ENCODE measurements at places on chromosomes 4 and X.

DNA sequence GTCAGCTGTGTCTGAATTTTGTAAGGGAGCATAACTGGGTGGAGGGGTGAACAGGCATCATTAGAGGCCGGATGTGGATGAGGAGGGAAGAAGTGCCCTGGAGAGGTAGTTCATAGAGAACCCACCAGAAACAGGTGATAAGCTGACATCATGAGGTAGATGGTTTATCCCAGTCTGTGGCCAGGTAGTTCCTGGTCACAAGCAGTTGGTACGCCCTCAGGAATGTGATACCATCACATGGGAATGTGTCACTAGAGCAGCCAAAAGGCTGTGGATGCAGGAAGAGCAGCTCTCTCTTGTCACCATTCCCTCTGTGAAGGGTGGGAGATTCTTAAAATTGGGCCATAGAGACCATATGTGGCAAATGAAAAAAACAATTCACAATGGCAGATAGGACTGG lies 21.9 kb downstream of the MSN start:
- DNase-seq = no peak

GRCh38 chr4:71221510-71222466 lies 117.0 kb upstream of the SLC4A4 start:
- DNase-seq = no peak

GRCh38 chr4:14386196-14386595 lies 616.1 kb upstream of the CPEB2 start:
- no peak for DNase-seq

- DNase-seq = no peak
These were observed 56.0 kb upstream of the RELL1 start for GRCh38 chr4:37742149-37742548.

GRCh38 chr4:133524369-133524768 lies 375.3 kb downstream of the PCDH10 start:
- no peak for DNase-seq

- no peak for DNase-seq
These were observed 332.4 kb downstream of the ARHGAP24 start for GRCh38 chr4:85807247-85807950.

DNA sequence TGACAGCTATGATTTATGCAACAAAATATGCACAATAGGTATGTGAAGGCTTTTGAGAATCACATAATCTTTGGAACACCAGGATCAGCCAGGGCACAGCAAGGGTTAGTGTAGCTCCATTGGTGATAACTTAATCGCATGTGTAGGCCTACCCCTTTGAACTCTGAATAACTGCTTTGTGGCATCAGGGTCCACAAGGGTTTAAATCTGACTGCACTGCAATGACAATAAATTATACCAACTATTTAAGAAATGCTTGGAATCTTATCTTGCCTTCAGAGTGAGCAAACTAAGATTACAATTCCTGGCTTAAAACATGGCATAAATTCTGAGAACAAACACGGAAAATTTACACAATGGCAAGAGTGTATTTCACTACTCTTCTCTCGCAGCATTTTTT lies 245.8 kb downstream of the FBXO8 start:
- DNase-seq = no peak

- DNase-seq = no peak
These were observed 17.6 kb downstream of the DYNLT3 start for GRCh38 chrX:37829721-37830120.

DNA sequence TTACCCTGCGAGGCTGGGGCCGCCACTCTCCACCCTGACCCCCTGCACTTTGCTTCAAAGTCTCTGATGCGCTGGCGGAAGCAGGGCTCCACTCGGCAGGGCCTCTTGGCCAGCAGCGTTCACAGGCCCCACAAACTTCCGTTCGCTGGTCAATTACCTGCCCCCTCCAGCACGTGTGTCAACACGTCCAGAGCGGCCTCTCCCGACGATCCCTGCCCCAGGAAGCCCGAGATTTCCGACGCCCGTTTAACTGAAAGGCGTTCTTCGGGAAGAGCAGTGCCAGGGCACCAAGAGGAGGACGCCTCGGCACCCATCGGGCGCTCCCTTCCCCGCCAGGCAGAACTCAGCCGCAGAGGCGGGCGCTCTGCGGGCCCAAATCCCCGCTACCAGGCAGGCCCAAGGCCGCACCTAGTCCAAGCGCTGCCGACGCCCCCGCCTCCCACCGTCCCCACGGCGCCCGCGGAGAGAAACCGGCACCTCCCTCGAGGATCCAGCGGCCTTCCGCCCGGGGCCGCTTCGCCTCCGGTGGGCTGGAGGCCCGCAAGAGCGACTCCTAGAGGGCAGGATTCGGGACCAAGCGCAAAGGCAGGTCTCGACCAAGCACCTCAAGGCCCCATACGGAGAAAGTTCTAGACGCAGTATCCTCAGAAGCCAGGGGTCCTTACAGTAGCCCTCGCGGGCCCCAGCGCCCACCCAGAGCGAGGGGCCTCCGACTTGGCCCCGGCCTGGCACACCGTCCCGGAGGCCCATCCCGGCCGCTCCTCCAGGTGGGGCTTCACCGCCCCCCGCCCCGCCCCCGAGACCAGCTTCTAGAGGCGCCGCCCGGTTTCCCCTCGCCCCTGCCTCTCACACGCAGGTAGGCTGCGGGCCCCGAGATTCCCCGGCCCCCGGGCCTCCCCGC lies 586 bp downstream of the BCAP31 start:
- DNase-seq = no peak

DNA sequence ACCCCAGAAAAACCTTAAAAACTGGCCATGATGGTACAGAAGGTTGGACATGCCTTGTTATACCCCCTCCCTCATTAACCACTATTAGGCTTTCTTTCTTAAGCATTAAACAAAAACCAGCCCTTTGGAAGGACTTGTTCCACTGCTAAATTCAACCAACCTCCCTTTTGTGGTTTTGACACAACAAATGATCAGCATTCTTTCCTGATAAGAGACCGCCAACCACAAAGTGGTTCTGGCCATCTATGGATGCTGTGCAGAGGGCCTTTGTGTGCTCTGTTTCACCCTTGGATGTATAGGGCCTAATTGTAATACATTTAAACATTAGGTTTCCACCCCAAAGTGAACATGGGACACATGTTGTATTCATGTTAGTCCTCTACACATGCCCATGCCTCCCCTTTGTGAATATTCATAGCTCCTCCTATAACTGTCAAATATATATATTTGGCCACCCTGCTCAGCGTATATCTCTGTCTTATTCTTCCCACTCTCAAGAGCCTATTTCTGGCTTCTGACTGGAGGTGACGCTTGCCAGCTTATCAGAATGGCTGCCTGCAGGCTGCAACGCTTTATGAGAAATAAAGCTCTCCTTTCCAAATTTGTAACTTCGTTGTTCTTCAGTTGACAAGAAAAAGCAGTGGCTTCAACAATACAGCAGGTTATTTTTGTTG lies 126.6 kb downstream of the NPNT start:
- no peak for DNase-seq

GRCh38 chr4:7322166-7322991 lies 112.4 kb downstream of the PSAPL1 start:
- no peak for DNase-seq

GRCh38 chrX:40171513-40172400 lies 74.0 kb upstream of the BCOR start:
- no peak for DNase-seq

DNA sequence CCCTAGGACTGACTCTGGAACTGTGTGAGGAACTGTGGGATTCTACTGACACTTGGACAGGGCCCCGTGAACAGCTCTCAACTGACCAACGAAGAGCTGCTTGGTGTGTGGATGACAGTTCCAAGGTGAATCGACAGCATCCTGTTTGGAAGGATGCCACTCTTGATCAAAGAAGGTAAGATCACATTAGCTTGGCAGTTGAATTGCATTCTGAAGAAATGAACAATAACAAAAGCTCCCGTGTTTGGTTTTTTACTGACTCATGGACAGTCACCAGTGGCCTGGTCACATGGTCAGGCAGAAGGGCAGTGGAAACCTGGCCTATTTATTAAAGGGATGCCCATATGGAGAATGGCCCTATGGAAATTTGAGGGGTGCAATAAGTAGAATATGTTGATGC lies 33.1 kb upstream of the GPR34 start:
- no peak for DNase-seq

DNA sequence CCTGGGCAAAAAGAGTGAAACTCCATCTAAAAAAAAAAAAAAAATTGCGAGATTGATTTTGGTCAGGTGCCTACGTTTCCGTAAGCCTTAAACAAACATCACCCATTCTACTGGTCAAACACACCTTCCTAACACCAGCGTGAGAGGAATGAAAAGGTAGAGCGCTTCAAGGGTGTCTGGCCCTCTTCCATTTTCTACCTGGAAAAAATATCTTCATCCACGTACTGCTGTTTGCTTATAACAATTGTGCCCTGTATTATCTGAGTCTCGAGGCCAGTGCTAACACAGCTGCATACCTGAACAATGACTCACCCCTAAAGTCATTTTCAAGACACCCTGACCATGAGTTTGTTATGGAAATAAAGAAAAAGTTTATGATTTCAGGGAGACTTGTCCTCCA lies 13.9 kb downstream of the TMSB4X start:
- no peak for DNase-seq

DNA sequence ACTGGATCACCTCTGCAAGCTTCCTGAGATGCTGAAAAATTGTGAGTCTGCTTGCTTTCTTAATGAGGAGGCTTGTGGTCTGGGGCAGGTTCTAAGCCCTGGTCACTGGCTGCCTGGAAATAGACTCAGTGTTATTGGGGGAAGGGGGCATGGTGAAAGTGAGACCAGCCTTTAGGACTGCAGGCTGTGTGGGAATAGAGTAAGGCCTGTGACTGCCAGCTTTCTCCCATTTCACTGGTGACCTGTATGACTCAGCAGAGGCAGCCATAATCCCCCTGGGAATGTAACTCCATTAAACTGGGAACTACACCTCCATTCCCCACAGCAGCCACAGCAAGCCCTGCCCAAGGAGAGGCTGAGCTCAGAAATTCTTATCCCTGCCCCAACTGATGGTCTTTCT lies 55.9 kb upstream of the IL15 start:
- no peak for DNase-seq

GRCh38 chr4:142124874-142125273 lies 488.5 kb downstream of the IL15 start:
- no peak for DNase-seq

- DNase-seq = no peak
These were observed 436.4 kb downstream of the DMD start for GRCh38 chrX:32774966-32775365.

DNA sequence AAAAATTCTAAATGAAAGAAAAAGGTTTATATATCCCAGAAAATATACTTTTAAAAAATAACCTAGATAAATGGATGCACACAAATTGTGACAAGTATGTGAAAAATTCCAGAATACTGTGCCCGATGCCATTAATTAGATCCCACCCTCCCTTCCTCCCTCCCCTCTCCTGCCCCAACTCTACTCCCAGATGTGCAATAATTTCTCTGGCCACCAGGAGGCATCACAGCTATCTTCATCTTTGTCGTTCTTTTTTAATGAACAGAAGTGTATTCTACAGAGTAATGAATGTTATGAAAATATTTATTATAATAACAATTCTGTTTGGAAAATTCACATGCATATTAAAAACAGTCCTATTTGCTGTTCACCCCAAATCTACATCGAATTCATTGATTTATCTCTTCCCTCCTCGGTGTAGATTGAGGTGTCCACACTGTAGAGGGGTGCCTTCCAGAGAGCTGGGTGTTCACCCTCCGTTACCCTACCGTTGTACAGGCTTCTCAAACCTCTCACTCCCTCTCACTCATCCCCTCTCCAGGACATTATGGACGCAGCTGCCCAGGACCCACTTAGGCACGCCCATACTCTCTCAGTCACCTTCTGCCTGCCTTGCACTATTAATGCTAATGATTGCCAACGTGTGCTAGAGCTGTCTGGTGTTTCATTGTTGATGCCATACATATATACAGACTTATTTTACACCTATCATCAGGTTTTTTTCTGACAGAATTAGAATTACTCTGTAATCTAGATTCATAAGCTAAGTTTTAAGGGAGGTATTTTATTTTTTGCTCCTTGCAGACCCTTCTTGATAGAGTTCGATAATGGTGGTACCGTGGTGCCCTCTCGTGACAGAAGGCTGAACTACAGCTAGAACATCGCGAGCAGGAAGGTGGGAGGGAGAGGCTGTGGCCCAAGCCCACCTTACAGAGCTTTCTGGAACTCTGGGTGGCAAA lies 14.1 kb downstream of the RAB40AL start:
- peak; percentile 44 for DNase-seq

GRCh38 chr4:15291122-15291521 lies 136.7 kb upstream of the C1QTNF7 start:
- DNase-seq = no peak

DNA sequence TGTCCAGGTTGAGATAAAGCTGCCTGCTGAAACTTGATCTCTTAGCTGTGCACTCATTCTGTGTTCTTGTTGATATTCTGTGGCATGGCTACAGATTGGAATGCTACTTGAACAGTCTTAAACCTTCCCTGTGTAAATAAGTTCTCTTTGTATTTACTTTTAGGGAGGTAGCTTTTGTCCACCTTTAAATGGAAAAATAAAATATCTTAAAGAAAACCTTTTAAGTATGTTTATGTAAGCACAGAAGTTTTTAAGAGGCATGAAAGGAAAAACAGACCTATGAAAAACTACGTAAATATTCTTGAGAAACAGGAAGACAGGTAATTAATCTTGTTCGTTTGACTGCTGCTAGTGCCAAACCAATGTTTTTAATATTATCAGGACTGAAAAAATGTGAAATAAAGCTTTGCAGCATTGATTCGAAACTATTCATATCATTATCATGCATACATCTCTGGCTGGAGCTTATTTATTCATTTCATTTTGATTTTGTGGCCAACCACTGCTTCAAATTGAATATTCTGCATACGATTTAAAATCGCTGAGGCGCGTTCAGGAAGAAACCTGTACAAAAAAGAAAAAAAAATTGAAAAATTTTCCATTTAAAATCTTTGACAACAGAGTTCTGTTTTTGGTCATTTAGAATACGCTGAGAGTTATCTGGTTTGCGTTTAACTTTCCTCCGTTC lies 17.8 kb downstream of the HSD17B13 start:
- DNase-seq = no peak

DNA sequence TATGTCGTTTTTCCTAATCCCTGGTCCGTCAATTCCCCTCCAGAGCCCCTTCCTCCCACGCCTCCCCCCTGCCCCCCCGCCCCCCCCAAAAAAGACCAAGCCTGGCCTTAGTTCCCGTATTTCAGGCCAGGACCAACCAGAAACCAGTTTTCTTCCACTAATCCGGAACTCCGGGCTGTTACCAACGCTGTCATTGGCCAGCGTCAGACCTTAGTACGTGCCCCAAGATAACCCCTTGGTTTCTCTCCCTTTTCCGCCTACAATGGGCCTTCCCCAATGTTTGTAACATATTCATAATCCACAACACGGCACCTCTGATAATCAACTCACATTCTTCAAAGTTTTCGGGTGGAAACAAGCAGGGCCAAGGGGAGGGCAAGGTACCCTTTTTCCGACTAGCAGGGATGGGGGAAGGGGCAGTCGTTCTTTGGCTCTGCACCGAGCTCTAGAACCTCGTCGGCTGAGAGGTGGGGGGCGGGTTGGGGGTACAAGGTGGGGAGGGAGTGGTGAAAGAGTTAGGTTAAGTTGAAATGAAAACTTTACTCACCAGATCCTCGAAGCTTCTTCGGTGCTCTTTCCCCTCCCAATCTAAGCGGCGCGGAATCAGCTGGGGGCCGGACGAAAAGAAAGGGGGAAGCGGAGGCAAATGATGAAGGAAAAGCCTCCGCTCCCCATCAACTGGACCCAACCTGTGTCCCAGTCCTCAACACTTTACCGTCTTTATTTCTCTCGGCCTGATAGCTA lies 1.5 kb downstream of the BRWD3 start:
- peak; percentile 59 for DNase-seq

GRCh38 chrX:149079805-149080406 lies 425.2 kb downstream of the IDS start:
- no peak for DNase-seq
